HS-5 (cell line): ENCODE measurements at places on chromosomes 2 and 18.

DNA sequence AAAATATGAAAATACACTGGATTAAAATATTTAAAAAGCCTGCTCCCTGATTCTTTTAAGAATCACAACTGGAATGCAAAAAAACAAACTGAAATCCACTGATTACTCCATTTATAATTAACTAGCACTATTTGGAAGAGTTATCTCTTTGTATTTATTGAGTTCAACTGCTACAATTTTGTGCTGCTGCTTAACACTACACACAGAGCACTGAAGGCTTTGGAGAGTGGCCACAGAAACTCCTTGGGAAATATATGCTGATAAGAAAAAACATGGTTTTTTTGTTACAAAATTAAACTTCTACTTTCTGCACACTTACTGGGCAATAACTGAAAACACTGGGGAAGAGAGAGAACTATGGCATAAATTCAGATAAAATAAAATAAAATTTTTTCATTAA is 19.8 kb upstream of the BZW1 start:
- DNase-seq, result no peak

GRCh38 chr2:33230842-33231241 is 245.6 kb upstream of the RASGRP3 start:
- DNase-seq, result no peak

GRCh38 chr18:47166294-47166693 is 9.9 kb downstream of the IER3IP1 start:
- no peak for DNase-seq

- no peak for DNase-seq
These were observed 23.5 kb upstream of the MTERF4 start for GRCh38 chr2:241125626-241126025.

- DNase-seq, result no peak
These were observed 12.2 kb downstream of the ICOS start for GRCh38 chr2:203948733-203949132.

DNA sequence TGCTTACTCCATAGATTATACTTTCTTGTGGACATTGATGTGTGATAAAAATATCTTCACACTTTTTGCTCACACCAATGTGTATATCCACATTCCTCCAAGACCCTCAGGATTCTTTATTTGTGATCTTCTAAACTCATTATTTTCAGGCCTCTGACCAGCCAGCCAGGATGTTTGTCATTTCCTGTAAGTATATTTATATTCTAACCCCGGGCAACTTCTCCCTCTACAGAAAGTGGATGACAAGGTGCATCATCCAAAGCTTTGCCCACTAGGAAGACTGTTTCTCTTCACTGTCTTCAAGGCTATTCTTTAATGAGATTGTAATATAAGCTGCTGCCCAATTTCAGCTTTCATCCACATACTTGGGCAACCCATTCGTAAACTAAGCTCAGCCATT is 3.6 kb upstream of the CWC22 start:
- no peak for DNase-seq

DNA sequence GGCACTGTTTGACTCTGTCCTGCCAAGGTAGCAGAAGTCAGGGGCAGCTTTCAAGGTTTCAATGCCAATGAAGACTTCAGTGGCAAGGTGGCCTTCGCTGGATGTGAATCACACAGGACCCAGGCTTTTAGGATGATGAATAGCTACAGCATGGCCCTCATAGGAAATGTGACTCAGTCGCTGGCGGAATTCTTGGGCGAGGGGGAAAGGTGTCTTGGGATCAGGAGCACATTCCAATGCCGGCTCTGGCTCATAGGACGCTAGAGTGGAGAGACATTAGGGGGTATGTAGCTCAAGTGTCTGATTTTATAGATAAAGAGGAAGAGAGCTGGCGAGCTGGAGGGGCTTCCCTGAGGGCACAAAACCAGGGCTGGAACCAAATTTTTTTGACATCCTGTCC is 68.6 kb downstream of the SMIM21 start:
- DNase-seq, result no peak

DNA sequence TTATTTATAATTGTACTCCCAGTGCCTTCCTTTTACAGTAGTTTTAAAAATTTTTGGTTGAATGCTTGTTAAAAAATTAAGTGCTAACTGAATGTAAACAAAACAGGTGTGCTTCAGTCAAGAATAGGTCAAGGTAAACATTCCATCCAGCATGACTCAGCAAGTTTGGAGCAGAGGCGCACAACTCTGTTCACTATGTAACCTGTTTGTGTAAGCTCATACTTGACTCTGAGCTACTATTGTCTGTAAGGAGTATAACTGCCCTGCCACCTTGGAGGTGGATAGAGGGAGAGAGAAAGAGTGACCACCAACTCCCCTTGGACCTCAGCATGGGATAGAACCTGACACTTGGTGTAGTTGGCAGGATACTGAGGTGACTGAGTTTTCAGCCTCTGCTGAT is 207.4 kb upstream of the SYT4 start:
- DNase-seq, result no peak

DNA sequence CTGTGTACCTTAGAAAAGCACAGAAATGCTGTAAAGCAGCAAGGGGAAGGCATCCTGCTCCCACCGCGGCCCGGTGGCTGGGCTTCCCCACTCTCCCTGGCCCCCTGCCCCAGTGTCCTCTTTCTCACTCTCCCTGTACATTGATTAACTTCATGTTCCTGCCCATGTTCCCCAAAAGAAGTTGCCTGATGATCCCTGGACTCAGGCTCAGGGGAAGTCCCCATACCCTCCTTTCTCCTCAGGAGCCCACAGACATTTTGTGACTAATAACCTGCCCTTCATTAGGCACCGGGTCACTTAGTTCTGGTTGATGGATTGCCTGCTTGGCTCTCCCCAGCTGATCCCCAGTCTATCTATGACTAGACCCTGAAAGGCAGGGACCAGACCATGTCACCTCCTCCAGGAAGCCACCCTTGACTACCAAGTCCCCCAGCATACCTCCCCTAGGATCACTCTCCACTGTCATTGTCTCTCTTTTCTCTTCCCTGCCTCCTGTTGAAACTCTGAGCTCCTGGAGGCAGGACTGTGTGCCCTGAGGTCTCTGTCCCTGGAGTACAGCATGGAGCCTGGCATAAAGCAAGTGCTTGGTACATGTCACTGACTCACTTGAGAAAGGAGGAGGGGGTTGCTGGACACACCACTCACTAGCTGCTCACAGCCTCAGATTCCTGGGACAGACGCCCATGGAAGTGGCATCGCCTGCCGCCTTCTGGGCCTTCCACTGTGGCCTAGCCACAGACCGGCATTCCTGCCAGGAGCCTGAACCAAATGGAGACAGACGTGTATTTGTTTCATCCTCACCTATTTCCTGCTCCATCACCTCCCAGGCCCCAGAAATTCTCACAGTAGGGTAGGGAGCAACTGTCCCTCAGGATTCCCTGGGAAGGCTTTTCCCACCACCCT is 13.5 kb downstream of the MALL start:
- no peak for DNase-seq

- DNase-seq, result peak; percentile 65
These were observed 1345.8 kb upstream of the LRRTM1 start for GRCh38 chr2:81650048-81650971.

DNA sequence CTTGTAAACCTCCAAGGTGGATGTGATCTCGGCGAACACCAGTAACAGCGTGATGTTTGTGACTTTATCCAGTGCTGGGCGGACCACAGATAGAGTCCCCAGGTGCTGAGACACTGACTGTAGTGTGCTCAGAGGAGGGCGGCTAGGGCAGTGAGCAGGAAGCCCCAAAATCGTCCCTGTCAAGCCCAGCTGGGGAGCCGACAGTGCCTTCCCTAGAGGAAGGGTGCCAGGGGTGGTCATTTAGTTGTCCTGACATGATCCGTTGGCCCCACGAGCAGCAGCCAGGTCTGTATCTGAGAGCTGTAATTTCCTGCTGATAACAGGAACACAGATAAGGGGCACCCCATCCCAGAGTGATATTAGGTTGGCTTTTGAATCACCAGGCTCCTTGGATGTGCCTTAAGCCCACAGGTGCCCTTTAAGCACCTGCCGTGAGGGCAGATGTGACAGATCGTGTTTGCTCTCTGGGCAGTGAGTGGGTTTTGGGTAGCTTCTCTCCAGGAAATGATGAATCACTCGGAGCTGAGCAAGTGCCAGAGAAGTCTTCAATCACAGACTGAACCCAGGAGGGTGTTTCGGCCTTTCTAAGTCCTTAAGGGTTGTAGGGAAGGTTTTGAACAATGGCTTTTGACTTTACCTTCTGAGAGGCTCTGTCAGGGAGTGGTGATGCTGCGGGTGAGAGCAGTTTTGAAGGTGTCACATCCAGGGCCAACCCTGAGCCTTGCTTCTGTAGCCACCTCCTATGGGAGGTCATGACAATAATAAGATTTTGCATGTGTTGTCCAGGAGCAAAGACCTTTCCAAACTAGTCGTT is 7.7 kb downstream of the LPIN1 start:
- DNase-seq, result no peak
